ENCODE measurements at places on chromosomes 2 and 18.

GRCh38 chr2:121018136-121019061 lies 266.6 kb downstream of the TFCP2L1 start:
- H3K27me3 ChIP-seq, result no peaks in the 10 kb centered on the region
- H3K4me3 ChIP-seq, result peak overlapping the region; percentile 53
- H3K27ac ChIP-seq, result no peak overlapping the region
- DNase-seq, result peak; percentile 73
- no peaks in the 10 kb centered on the region for H3K4me1 ChIP-seq

- H3K4me1 ChIP-seq, result peaks cover 5% of the 10 kb centered on the region
- no peak for DNase-seq
- H3K36me3 ChIP-seq, result no peaks in the 10 kb centered on the region
- no peak overlapping the region for H3K27ac ChIP-seq
- no peaks in the 10 kb centered on the region for H3K27me3 ChIP-seq
These were observed 54.8 kb downstream of the CAVIN2 start for GRCh38 chr2:191791953-191792560.

- no peak for DNase-seq
- H3K36me3 ChIP-seq, result no peaks in the 10 kb centered on the region
- no peaks in the 10 kb centered on the region for H3K27me3 ChIP-seq
- H3K4me1 ChIP-seq, result no peaks in the 10 kb centered on the region
- no peak overlapping the region for H3K4me3 ChIP-seq
- peak overlapping the region; percentile 32 for H3K27ac ChIP-seq
These were observed 8.3 kb downstream of the SULT6B1 start for GRCh38 chr2:37180006-37180639.

DNA sequence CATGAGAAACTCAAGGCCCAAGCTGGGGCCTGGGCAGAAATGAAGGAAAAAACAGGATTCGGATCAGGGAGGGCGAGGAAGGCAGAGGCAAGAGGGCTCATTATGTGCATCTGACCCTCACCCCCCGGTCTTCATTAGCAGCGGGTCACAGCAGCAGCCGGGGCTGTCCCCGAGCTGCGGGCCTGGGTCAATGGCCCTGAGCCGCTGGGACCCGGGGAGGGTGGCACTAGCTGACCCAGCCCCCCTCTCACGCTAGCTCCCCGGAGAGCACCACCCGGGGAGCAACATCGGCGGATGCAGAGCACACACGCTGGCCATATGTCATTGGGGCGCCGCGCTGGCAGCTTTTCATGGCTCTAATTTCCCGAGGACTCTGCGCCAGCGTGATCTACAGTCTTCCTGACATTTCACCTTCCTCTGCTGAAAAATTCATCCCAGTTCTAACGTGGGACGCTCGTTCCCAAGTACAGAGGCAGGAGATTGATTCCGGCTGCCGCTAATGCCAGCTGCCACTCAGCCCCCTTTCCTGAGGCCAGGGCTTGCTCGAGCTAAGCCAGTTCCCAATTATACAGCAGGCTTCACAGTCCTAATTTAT lies 63.7 kb downstream of the EIPR1 start:
- peaks cover 3% of the 10 kb centered on the region for H3K4me1 ChIP-seq
- DNase-seq, result no peak
- H3K27me3 ChIP-seq, result no peaks in the 10 kb centered on the region
- no peaks in the 10 kb centered on the region for H3K36me3 ChIP-seq
- no peak overlapping the region for H3K27ac ChIP-seq

DNA sequence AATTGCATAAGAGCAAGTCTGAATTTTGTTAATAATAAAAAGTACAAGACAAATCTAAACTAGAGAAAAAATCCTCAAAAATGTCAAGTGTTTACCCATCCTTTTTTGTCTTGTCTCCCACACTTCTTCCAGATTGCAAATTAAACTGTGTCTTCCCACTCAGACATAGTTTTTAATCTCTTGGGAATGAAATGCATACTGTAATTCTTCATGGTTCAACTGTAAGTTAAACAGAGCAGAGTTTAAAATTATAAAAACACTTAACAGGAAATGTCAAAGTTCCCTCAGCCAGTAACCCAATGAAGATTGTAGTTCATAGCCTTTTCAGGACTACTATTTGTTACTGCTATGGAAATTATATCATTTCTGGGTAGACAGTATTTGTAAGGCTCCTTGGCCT lies 171.8 kb downstream of the UBE2E3 start:
- no peaks in the 10 kb centered on the region for H3K36me3 ChIP-seq
- H3K27me3 ChIP-seq, result no peaks in the 10 kb centered on the region
- H3K4me1 ChIP-seq, result no peaks in the 10 kb centered on the region
- no peak overlapping the region for H3K27ac ChIP-seq
